ENCODE measurements at places on chromosomes 1 and 21.
A peak's percentile ranks its signal among the peaks of the same experiment; 100 is the strongest.

- no peak for DNase-seq
Measured at GRCh38 chr1:160214481-160215140, 9.4 kb downstream of the PEA15 start.

- no peak for DNase-seq
Measured at GRCh38 chr1:58454385-58454784, 92.1 kb downstream of the OMA1 start.

DNA sequence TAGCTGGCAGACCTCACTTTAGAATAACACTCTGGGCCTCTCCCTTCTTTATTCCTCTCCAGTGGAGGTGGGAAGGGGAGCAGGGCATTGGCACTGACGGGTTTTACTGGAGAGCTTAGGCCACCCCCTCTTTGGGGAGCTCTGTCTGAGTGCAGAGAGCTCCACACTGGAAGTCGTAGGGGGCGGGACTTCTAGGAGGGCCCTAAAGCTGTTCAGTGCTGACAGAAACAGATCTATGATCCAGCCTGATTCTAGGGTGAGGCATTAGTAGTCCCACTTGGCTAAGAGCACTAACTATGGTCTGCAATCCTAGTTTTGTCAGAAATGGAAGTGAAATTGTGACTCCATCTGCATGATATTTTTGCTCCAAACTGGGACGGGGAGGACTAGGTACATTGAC is 138.7 kb downstream of the MIS18A start:
- DNase-seq: no peak

DNA sequence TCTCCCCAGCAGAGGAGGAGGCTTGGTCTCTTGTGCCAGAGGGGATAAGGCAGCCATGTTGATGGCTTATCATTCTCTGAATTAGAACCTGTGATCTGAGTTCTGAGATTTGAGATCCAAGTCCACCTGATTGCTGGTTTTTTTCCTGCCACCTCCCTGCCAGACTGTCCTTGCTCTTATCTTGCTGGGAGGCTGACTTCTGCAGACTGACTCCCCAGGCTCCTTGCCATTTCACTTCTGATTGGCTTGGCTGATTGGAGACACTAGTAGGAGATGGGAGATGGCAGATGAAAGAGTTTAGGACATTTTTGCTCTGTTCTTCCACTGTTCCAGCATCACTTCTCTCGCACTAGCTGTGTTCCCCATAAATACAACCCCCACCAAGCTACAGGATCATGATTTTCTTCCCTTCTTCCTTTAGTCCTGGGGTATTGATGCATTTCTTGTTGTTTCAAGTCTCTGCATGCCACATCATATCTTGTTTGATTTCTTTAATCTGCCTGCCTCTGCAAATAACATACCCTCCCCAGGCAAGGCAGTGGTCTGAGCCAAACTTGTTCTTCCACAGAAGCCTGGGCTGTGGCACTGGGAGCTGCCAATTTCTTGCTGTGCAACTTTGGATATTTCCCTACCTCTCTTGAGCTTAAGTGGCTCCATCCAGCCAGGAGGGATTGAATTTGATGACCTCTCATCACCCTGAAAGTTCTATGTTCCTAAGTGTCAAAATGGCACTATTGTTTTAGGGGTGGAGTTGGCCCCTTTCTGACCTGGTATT is 963 bp upstream of the CYP4B1 start:
- DNase-seq: no peak

GRCh38 chr1:93798291-93798690 is 80.7 kb downstream of the DNTTIP2 start:
- no peak for DNase-seq

DNA sequence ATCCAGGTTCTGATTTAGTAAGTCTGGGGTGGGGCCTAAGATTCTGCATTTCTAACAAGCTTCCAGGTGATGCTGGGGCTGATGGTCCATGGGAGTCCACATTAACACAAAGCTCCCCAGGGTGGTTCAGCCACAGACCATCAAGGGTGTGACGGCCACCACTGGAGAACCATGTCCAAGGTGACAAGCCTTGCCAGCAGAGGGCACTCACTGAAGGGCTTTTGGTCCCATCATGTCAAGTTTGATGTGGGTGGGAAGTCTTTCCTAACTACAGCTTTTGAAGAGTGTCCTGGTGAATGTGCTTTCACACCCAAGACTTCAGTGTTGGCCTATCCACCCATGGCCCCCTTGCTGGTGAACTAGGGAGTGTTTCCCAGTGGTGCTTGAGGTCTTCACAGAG is 67.1 kb downstream of the UBE2T start:
- peak; percentile 77 for DNase-seq

DNA sequence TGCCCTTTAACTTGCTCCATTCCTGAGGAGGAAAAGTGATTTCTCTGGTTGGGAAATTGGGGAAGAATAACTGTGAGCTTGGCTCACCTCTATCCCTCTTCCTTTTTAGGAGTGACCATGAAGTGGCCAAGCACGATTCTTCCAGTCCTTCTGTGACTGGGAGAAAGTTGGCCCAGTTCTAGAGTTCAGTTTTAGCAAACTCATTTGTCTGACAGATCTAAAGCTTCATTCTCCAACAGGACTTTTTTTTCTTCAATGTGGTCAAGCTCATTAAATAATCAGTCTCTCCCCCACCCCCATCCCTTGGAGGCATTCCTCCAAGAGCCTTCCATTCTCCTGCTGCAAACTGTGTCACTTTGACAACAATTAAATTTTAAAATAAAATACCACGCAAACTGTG is 6.4 kb upstream of the AGL start:
- no peak for DNase-seq

- no peak for DNase-seq
Measured at GRCh38 chr1:12643785-12644184, at the start of gene AADACL4. Gene AADACL4, plus strand, starts transcription at chr1:12644085. Its CDS starts 462 bp downstream, at chr1:12644547.

DNA sequence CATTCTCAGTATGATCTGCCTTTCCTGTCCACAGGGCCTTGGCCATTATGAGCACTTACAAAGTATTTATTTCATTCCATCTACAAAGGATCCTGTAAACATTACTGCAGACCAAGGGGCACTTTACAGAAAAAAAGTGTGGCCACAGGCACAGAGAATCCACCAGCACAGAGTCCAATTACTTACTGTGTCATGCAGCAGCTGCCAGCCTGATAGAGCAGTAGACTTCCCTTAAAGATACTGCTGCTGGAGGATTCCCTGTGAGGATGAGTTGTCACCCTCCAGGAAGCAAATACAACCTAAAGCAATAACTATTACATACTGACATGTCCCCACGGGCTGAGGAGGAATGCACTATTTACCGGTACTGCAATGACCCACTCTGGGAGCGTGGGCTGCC is 97.1 kb upstream of the COG2 start:
- no peak for DNase-seq

DNA sequence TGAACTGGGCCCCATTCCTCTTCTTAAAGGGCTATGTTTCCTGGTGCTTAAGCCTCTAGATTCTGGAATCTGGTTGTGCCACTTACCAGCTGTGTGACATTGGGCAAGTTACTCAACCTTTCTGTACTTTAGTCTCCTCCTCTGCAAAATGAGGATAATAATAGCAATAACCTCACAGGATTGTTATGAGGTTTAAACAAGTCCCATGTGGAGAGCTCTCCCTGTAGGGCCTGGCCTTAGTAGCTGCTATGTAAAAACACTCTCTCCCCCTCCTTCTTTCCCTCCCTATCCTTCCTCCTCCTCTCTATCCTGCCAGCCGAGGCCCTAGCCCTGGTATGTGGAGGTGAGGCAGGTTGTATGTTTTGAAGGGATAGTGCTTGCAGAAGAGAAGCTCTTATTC is 8.2 kb upstream of the PEAR1 start:
- no peak for DNase-seq

- peak; percentile 39 for DNase-seq
Measured at GRCh38 chr1:192809307-192810252, 741 bp downstream of the RGS2 start.

- no peak for DNase-seq
Measured at GRCh38 chr1:64878931-64879611, 87.3 kb downstream of the JAK1 start.

GRCh38 chr1:185636848-185637247 is 97.3 kb upstream of the HMCN1 start:
- no peak for DNase-seq

GRCh38 chr21:31299291-31300147 is 44.5 kb downstream of the TIAM1 start:
- no peak for DNase-seq

DNA sequence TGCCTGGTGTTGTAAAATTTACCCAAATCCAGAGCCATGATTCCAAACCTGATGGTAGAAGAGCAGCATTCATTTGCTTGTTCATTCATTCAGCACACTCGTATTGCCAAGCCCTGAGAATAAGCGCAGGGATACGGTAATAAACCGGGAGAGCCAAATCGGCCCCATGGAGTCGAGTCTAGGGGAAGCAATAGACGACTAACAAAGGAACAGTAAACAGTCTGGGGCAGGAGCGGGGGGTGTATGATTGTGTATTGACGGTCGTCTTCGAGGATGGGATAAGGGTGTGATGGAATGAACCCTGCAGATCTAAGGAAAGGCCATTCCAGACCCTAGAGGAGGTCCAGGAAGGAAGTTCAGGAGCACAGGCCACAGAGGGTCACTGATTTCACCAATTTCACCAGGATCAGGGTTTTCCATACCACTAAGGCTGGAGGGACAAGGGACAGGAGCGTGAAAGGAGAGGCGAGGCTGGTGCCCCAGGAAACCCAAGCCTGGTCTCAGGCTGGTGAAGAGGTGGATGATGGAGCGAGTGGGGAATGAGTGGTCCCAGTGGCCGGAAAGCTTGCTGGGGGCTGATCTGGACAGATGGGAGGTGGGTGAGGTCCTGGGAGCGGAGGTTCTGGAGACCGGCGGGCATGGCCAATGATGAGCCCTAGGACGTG is 61.1 kb upstream of the PDE9A start:
- DNase-seq: no peak

DNA sequence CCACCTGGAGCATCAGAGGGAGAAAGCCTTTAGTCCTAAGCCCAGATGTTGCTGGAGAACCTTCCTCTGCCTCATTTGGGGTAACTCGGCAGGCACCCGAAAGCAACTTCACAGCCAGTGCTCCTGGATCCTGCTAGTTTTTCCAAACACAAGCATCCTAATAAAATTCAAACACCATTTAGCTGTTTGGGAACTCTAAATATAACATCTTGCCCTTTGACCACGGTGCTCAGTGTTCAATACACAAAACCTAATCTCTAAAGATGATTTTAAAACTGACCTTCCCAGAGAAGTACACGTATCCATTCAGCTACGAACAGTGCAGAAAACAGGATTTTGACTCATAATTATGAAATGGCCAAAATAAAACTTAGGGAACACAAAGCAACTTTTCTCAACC is 40.3 kb downstream of the PROX1 start:
- DNase-seq: no peak

GRCh38 chr1:65206836-65207235 is 58.8 kb downstream of the AK4 start:
- no peak for DNase-seq

- DNase-seq: peak; percentile 77
Measured at GRCh38 chr1:226608699-226609505, 60.3 kb downstream of the STUM start.

- no peak for DNase-seq
Measured at GRCh38 chr1:9448132-9449109, 90.8 kb upstream of the SLC25A33 start.

DNA sequence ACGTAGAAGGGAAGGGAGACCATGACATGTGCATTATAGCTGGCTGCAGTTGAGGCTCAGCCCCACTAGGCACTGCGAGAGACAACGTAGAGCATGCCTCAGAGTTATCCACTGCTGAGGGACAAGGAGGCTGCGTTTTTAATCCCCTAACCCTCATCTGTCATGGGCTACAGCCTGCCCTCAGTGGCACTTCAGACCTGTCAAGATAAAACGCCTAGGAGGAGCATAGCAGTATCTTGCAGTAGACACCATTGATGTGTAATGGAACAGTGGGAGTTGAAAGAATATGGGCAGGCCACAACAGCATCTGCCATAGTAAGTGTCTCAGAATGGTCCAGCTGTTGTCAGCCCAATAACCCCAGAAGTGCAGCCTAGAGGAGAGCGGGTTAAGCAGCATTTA is 307.0 kb upstream of the PTBP2 start:
- no peak for DNase-seq

DNA sequence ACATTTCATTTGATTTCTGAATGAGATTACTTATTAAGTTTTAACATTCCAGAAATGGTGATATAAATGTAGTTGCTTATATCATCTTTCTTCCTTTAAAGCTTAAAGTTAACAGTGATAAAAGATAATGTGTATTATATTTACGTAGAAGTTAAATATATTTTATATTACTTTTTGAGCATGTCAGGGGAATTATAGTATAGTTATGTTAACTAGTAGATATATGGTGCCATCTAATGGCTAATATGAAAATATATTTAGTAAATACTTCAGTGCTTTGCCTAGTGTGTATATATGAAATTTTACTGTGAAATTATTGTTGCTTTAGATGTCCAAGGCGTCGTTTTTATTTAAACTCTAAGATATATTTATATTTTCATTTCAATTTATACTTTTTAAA is 51.5 kb downstream of the SYT14 start:
- no peak for DNase-seq

DNA sequence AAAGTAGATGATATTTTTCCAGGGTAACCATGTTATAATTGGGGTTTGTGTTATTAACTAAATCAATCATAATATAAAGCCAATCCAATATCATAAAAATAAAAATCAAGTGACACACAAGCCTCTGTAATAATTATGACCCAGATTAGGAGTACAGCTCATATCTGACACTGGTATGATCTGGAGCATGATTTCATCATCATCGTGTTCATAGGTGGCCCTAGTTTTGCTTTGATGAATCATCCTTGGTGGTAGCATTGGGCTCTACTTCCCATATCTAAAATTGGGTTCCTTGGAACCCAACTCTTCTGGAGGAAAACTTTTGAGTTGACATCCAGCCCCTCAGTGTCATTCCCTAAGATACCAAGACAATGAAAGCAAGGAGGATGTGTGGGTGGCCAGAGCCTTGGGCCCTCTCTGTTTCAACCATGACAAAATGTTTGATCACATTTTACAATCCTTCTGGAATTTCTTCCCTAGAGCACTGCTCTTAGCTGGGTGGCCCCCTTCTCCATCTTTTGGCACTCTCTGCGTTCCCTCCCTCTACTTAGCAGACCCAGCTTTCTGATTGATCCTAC is 37.0 kb upstream of the ENAH start:
- DNase-seq: no peak

DNA sequence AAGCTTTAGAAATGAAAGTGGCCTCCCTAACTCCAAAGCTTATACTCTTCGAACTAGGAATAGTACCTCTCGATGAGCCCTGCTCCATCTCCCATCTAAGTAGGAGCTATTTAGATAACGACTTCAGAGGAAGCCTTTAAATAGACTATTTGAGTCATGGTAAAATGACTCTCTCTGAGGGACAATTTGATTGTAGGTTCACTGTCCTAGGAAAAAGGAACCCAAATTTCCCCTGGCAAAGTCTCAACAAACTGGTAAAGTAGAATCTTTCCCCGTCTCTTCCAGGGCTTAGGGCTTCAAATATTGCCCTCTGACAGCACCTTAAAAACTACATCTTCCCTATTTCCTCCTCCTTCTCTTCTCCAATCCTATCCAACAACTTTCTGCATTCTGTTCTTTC is 2.0 kb upstream of the FCER1A start:
- DNase-seq: no peak

DNA sequence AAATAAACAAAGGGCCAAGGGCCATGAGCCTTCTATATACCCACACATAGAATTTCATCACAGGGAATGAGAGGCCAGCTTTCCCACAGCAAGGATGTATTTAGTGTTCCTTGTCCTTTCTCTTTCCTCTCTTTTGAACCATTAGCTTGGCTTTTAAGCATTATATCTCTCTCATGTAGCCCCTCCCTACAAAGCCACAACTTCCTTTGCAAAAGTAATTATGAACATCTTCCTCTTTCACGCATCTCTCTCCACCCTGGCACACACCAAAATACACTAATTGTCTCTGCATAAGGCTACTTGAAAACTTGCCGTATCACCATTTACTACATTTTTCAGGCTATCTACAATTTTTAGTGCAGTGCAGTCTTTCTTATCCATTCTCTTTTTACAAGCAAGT is 1.9 kb upstream of the AK5 start:
- DNase-seq: no peak
